ENCODE measurements at places on chromosomes 5 and 9. TPM values are rescaled to one million over a fixed set of nuclear protein-coding genes. Genes with fewer than 3 reads are reported as not detected.
A peak's percentile ranks its signal among the peaks of the same experiment; 100 is the strongest.

DNA sequence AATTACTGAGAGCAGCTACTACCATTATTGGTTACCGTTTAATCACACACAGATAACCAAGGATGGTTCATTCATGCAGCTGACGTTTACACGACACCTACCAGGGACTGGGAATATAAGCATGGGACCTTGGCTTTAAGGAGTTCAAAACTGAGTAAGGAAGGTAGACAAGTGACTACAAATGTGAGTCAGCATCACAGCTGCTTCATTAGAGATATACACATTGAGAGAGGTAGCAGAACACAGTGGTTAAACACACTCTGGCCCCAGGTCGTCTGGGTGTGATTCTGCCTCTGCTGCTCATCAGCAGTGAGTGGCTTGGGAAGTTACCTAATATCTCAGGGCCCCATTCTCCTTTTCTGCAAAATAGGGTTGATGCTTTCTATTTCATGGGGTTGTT is 268.6 kb downstream of the NR3C1 start:
- no peak overlapping the region for H3K4me3 ChIP-seq
- no peak overlapping the region for H3K27ac ChIP-seq
- no peaks in the 10 kb centered on the region for H3K27me3 ChIP-seq
- DNase-seq = no peak
- H3K36me3 ChIP-seq = no peaks in the 10 kb centered on the region

- peak overlapping the region; percentile 66 for H3K27ac ChIP-seq
- peaks cover 51% of the 10 kb centered on the region for H3K4me1 ChIP-seq
- peak overlapping the region; percentile 30 for H3K4me3 ChIP-seq
- H3K27me3 ChIP-seq = no peaks in the 10 kb centered on the region
Measured at GRCh38 chr9:121120386-121120785, 45.6 kb downstream of the CNTRL start.

DNA sequence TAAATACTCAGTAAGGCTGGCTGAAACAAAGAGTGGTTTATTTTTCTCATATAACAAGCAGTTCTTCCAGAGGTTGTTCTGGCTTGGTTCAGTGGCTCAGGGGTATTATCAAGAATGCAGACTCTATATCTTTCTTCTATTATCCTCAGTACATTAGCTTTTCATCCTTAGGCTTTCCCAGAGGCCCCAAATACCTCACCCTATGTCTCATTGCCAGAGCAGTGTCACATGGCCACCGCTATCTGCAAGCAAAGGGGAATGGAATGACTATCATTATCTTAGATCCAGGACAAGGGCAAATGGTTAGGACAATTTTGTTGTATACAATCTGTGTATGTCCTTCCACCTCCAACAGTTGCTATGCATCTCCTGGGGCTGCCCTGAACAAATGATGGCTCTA is 69.0 kb upstream of the SNX2 start:
- H3K27me3 ChIP-seq = peaks cover 10% of the 10 kb centered on the region
- H3K27ac ChIP-seq = no peak overlapping the region

- DNase-seq = no peak
- H3K36me3 ChIP-seq = no peaks in the 10 kb centered on the region
- peaks cover 14% of the 10 kb centered on the region for H3K27me3 ChIP-seq
- H3K4me1 ChIP-seq = no peaks in the 10 kb centered on the region
Measured at GRCh38 chr9:136983656-136984314, 992 bp downstream of the LCNL1 start.

DNA sequence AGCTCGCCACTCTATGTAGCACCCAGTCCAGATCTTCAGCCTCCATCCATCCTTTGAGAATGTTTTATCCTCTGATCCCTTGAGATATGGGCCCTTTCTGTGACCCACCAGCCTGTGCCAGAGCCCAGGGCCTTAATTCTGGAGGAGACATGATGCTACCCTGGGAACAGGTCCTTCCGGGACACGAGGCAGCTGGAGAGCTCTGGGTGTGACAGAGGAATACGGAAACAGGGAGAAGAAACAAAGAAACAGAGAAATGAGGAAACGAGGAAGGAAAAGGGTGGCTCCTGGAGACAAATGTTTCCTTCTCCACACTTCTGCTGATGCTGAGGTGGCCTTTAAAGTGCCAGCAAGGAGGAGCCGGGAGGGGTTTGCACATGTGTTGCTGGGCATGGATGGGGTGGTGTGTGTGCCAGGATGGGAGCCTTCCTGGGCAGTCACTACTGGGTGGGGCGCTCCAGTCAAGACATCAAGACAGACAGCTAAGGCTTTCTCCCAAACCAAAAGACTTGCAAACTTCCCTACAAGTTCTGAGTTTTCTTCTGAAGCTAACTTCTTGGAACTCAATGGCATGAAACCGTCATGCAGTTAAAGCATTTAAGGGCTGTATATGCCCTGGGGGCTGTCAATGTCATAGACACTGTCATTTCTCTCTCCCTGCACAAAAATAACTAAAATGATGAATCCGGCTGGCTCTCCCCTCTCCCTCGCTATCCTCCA is 22.8 kb upstream of the MARCHF6 start:
- peaks cover 8% of the 10 kb centered on the region for H3K4me1 ChIP-seq
- H3K4me3 ChIP-seq = no peak overlapping the region
- peaks cover 47% of the 10 kb centered on the region for H3K27me3 ChIP-seq
- no peak overlapping the region for H3K27ac ChIP-seq
- H3K36me3 ChIP-seq = peaks cover 2% of the 10 kb centered on the region

GRCh38 chr5:55601204-55601618 is 66.4 kb upstream of the PLPP1 start:
- no peaks in the 10 kb centered on the region for H3K36me3 ChIP-seq
- peak overlapping the region; percentile 68 for H3K4me3 ChIP-seq
- no peaks in the 10 kb centered on the region for H3K27me3 ChIP-seq
- DNase-seq = no peak

GRCh38 chr9:134522502-134522848 is 119.1 kb upstream of the COL5A1 start:
- H3K4me3 ChIP-seq = no peak overlapping the region
- H3K27ac ChIP-seq = no peak overlapping the region
- no peaks in the 10 kb centered on the region for H3K4me1 ChIP-seq
- DNase-seq = no peak
- no peaks in the 10 kb centered on the region for H3K36me3 ChIP-seq

GRCh38 chr5:91977579-91977978 is 594.5 kb upstream of the ARRDC3 start:
- no peak for DNase-seq
- H3K4me1 ChIP-seq = no peaks in the 10 kb centered on the region

DNA sequence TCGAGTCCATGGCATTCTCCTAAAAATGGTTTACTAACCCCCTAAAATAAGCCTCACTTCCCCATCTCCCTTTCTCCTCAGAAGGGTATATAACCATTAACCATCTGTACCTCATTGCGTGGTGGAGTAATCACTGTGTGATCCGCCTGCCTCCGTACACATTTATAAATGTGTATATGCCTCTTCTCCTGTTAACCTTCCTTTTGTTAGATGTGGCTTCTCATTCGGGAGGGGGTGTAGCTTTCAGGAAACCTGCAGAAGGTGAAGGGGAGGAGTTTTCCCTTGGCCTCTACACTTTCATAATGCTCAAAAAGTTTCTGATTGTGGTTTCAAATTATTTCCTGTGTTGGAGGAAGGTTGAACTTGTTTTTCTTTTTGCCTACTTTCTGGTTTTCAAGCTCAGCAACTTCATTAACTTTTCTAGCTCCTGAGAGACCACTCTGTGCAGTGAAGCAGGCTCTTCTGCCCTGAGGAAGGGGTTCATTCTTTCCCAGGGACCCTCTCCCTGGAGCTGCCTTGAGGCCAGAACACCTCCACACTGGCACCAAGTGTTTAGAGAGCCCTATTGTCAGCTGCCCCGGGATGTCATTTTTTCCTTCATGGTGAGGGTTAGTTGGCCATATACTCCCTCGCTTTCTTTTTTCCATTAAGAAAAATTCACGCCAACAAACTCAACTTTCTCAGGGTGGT is 46.9 kb downstream of the RASGRF2 start:
- peak; percentile 57 for DNase-seq
- H3K36me3 ChIP-seq = peaks cover under 1% of the 10 kb centered on the region
- H3K4me1 ChIP-seq = peaks cover 89% of the 10 kb centered on the region
- peak overlapping the region; percentile 89 for H3K4me3 ChIP-seq
- H3K27me3 ChIP-seq = no peaks in the 10 kb centered on the region

DNA sequence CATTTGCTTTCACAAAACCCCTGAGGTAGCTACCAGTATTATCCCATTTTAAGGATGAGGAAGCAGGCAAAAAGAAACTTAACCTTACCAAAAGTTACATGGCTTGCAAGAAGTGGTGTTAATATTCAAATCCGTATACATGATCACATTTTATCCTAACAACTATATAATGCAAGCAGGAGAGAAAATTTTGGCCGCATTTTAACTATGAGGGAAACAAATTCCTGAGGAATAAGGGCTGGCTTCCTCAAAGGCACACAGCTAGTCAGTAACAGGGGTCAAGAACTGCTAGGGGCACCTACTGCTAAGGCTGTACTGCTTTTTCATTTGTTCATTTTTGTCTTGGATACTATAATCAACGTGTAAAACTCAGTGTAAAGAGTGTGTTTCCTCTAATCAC is 81.0 kb downstream of the LHFPL2 start:
- no peaks in the 10 kb centered on the region for H3K4me1 ChIP-seq
- no peaks in the 10 kb centered on the region for H3K36me3 ChIP-seq
- peaks cover 8% of the 10 kb centered on the region for H3K27me3 ChIP-seq
- DNase-seq = no peak
- H3K4me3 ChIP-seq = no peak overlapping the region
- H3K27ac ChIP-seq = no peak overlapping the region

GRCh38 chr5:131225282-131225974 is 38.4 kb upstream of the CDC42SE2 start:
- H3K27me3 ChIP-seq = no peaks in the 10 kb centered on the region
- H3K4me3 ChIP-seq = no peak overlapping the region
- no peak overlapping the region for H3K27ac ChIP-seq
- H3K4me1 ChIP-seq = peaks cover 10% of the 10 kb centered on the region
- DNase-seq = no peak

- no peaks in the 10 kb centered on the region for H3K4me1 ChIP-seq
- no peak for DNase-seq
- peaks cover 1% of the 10 kb centered on the region for H3K36me3 ChIP-seq
Measured at GRCh38 chr5:20536341-20536740, 548.3 kb upstream of the CDH18 start.

DNA sequence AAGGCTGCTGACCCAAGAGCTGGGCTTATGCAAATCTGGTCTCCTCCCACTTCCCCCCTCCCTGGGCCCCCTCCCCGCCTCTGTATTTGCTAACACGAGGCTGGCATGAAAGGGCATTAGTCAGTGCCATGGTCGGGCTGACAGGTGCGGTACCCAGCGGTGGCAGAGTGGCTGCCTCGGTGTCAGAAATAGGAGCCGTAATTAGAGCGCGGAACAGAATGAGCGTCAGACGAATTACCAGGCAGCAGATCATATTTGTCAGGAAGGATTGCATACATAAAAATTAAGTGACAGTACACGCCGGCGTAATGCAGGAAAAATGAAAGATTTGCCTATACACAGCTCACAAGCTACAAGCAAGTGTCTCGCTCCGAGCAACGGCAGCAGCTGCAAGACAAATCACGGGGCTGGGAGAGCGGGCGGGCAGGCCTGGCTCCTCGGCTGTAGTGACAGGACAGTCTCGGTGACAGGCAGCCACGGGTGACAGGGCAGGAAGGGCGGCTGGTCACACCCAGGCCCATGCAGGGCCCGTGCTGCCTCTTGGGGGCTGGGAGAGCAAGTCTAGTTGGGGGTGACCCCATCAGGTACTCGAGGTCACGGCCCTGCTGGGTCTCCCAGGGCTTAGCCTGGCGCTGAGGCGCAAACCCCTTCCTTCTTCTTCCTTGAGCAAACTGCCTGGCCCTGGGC is 72.4 kb downstream of the NEK6 start:
- no peak overlapping the region for H3K4me3 ChIP-seq
- H3K27me3 ChIP-seq = no peaks in the 10 kb centered on the region
- no peaks in the 10 kb centered on the region for H3K36me3 ChIP-seq
- no peak overlapping the region for H3K27ac ChIP-seq

GRCh38 chr5:38466424-38467189 is 89.8 kb downstream of the LIFR start:
- no peaks in the 10 kb centered on the region for H3K4me1 ChIP-seq
- DNase-seq = no peak
- H3K27me3 ChIP-seq = peaks cover 32% of the 10 kb centered on the region
- H3K36me3 ChIP-seq = no peaks in the 10 kb centered on the region
- no peak overlapping the region for H3K4me3 ChIP-seq

DNA sequence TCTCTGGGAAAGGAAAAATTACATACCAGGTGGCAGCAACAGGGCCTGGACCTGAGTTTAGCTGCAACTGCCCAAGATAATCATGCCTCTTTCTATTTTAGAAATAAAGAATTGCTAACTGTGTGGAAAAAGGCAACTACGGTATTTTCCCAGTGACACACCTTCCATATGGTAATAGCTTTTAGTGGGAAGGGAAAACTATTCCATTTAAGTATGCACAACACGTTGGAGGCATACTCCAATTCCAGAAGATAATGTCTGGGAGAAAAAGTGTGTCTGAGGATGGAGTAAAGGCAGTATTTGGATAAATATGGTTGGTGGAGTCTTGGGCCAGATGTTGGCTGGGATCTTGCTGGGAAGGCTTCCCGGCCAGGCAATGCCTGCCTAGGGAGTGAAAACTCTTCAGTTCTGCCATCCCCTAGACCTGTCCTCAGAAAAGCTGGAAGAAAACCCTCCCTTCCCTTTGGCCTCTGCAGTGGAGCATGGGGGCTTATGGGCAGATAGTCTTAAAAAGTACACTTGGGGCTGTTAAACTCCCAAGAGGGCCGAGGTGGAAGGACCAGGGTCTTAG is 40.6 kb downstream of the SH3PXD2B start:
- peaks cover 33% of the 10 kb centered on the region for H3K27me3 ChIP-seq
- peaks cover 35% of the 10 kb centered on the region for H3K4me1 ChIP-seq
- H3K36me3 ChIP-seq = peaks cover 1% of the 10 kb centered on the region

- peaks cover 6% of the 10 kb centered on the region for H3K36me3 ChIP-seq
- H3K4me1 ChIP-seq = peaks cover 21% of the 10 kb centered on the region
- DNase-seq = no peak
- no peak overlapping the region for H3K4me3 ChIP-seq
Measured at GRCh38 chr5:909086-909485, 16.4 kb downstream of the TRIP13 start.

GRCh38 chr9:136572003-136572827 is 26.4 kb upstream of the NOTCH1 start:
- H3K27ac ChIP-seq = no peak overlapping the region
- no peak overlapping the region for H3K4me3 ChIP-seq
- no peaks in the 10 kb centered on the region for H3K4me1 ChIP-seq
- no peak for DNase-seq

GRCh38 chr5:95927927-95928723 is 33.5 kb downstream of the ELL2 start:
- DNase-seq = no peak
- H3K36me3 ChIP-seq = peaks cover 2% of the 10 kb centered on the region
- peak overlapping the region; percentile 14 for H3K4me3 ChIP-seq
- no peaks in the 10 kb centered on the region for H3K27me3 ChIP-seq

DNA sequence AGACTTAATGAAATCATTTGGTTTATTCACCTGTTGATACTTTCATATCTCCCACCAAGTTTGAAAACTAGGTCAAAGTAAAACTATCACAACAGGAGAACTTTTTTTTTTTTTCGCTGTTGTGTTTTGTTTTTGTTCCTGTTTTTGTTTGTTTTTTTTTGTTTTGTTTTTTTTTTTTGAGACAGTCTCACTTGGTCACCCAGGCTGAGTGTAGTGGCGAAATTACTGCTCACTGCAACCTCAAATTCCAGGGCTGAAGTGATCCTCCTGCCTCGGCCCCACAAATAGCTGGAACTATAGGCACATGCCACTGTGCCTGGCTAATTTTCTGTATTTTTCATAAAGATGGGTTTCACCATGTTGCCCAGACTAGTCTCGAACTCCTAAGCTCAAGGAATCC is 49.3 kb downstream of the MLLT3 start:
- peaks cover 9% of the 10 kb centered on the region for H3K36me3 ChIP-seq
- no peak overlapping the region for H3K27ac ChIP-seq
- H3K27me3 ChIP-seq = no peaks in the 10 kb centered on the region

RASEF gene
- not detected for total RNA-seq

OR1N2 gene
- not detected for total RNA-seq

CTXN3 gene
- total RNA-seq = not detected

SLC36A3 gene
- total RNA-seq = 0.10 TPM

LEAP2 gene
- total RNA-seq = 7.2 TPM

Measured in activated T-cell treated with anti-CD3 and anti-CD28 coated beads, Interleukin-2, amount 50 U/mL, for 72 hours (primary cell).